ENCODE measurements at places on chromosomes 2 and 18.

- DNase-seq, result no peak
These were observed 1.8 kb downstream of the HNMT start for GRCh38 chr2:137966043-137966442.

DNA sequence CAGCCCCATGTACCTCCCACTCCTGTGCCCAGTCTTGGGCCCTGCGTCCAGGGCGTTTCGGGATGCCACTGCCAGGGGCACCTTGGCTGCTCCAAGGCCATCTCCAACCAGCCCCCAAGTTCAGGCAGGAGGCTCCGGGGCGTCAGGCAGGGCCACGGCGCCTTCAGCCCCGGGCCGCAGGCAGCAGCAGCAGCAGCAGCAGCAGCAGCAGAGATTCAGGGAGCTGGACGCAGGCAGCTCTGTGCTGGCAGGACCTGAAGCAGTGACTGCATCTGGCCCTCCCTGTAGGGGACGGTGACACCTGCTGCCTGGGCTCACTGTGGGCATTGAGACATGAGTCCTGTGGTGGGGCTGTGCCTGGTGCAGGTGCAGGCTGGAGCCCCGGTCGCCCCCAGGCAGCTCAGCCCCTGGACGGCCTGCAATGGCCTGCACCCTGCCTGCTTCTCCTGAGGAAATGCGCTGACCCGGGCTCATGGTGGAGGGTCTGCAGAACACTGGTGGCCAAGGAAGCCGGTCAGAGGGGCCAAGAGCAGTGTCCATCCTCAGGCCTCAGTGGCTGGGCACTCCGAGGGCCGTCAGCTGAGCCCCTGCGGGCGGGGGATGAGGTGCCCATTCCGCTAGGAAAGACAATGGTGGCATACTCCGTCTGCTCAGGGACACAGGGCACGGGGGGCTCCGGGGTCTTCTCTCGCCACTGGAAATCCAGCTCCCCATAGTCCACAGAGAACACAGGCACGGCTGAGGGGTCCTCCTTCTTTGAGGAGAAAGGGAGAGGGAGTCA, 8.0 kb downstream of the PDCD1 start:
- no peak for DNase-seq

DNA sequence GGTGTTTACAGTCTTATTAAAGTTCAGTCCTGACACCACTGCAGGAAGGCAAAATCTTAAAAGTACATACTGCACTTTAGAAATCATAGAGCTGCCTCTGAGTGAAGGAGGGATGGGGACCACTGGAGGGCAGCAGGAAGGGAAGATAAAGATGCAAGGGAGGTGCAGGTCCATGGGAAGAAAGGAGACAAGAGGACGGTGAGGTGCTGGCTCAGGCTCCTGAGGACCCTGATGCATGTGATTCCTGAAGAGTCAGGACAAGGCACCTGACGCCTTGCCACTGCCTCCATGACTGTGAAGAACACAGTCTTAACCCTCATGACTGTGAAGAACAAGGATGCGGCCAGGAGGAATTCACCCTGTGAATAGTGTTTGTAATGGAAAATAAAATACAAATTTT, 116.2 kb upstream of the NPAS2 start:
- DNase-seq, result no peak

GRCh38 chr2:127590386-127591190, 55.1 kb downstream of the MYO7B start:
- no peak for DNase-seq

DNA sequence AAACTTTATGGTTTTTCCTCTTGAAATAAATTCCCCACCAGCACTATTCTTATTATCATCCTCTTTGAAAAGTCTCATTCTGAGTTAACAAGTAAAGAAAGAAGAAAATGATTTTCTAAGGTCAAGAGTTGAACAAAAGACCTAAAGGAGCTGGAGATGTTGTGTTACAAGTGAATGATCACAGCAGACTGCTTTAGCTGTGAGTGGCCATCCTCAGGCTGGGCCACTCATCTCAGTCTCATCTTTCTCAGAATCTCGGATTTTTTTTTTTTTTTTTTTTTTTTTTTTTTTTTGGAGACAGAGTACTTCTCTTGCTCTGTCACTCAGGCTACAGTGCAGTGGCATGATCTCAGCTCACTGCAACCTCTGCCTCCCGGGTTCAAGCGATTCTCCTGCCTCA, 133.3 kb downstream of the CDH2 start:
- DNase-seq, result no peak

GRCh38 chr2:6653281-6653750, 212.4 kb downstream of the CMPK2 start:
- DNase-seq, result no peak

GRCh38 chr18:72808680-72809079, 59.1 kb downstream of the NETO1 start:
- no peak for DNase-seq

DNA sequence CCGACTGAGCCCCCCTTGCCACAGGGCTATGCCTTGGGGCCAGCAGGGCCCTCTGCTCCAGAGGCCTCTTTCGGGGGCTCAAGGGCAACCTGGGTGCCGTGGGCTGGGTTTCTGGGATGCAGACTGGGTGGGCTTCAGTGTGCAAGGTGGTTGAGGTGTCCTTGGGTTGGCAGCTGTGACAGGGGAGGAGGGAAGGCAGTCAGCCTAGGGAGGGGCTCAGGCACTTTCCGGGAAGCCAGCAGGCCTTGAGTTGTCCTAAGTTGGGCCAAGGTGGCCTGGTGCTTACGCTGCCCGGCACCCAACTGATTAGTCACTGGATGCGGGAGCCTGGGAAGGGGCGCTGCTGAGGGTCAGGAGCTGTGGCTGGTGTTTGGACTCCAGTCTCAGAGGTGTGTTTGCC, 199.5 kb downstream of the TWIST2 start:
- DNase-seq, result no peak

- DNase-seq, result no peak
These were observed 39.4 kb downstream of the GORASP2 start for GRCh38 chr2:170968205-170969003.

DNA sequence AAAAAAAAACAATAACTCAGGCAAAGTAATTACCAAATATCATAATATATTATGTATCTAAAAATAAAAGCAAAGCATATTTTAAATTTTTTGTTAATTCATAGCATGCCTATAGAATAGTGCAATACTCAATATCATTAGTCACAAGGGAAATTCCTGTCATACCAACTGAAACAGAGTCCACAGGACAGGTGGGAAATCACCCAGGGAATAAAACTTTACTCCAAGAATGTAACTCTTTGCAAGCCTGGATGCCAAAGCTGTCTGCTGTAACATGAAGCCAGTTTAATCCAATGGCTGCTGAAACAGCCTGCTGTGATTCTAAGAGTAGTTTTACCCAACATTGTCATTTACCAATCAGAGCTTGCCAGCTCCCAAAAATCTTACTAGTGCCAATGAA, 40.0 kb upstream of the SULT1C3 start:
- no peak for DNase-seq

DNA sequence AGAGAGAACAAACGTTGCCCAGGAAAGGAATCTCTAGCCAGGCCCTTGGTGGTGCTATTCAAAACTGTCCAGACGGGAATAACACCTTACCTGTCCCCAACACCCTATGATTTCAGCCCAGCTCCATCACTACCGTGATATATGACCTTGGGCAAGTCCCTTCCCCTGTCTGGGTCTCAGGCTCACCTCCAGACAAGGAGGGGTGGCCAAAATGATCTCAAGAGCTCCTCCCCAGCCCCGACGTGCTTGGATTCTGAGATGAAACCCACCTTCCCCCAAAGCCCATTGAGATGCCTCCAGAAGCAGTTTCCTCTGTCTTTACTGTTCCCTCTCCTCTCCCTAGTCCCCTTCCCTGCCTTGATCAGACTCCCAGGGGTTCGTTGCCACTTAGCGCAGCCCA, 1.5 kb downstream of the KCNK3 start:
- no peak for DNase-seq

- no peak for DNase-seq
These were observed 48.9 kb downstream of the CDC42EP3 start for GRCh38 chr2:37622450-37623100.

DNA sequence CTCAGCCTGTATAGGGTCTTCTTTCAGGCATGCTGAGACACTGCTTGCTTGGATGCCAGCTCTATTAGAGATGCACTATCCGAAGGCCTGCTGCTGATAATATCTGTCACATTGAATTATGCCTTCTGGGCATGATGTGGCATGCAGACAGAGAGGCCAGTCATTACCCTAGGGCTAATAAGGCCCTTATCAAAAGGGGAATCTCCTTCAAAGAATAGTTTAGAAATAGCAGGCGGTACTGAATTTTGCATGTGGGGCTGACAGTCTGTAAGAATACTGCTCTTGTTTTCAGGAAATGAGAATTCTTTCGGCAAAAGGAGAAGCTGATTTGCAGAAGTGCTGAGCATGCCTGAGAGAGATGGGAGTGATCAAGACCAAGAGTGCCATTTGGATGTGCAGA, 13.1 kb upstream of the LHCGR start:
- DNase-seq, result no peak

GRCh38 chr18:62833494-62833893, 118.2 kb downstream of the PHLPP1 start:
- no peak for DNase-seq

DNA sequence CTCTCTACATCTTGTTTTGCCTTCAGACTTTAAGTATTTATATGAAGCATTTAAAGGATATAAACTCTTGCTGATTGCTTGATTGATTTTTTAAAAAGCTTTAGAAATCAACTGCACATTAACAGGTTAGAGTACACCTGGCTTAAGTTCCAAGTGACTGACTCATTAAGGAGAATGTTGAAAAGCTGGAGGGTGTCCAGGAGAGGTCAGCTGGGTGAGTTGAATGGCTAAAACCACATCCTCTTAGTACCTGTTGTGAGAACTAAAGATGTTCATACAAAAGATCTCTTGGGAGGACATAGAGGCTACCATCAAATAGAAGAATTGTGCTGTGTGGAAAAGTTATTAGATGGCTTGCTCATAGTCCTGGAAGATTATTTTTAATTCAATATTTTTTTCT, 206.8 kb downstream of the TXNL1 start:
- DNase-seq, result no peak

DNA sequence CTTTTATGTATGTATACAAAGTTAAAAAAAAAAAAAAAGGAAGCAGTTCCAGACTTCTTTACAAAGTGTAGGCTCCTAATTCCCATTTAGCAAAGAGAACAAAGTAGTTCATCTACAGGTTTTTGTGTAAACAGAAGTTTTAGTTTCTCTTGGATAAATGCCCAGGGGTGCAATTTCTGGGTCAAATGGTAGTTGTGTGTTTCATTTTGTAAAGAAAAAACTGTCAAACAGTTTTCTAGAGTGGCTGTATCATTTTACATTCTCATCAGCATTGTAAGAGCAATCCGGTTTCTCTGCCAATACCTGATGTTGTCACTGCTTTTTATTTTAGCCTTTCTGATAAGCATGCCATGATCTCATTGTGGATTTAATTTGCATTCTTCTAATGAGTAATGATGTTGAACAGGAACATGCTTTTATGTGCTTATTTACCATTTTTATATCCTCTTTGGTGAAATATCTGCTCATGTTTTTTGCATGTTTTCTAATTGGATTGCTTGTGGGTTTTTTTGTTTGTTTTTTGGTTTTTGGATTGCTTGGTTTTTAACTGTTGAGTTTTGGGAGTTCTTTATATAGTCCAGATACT, 16.6 kb upstream of the PSME4 start:
- DNase-seq, result no peak

DNA sequence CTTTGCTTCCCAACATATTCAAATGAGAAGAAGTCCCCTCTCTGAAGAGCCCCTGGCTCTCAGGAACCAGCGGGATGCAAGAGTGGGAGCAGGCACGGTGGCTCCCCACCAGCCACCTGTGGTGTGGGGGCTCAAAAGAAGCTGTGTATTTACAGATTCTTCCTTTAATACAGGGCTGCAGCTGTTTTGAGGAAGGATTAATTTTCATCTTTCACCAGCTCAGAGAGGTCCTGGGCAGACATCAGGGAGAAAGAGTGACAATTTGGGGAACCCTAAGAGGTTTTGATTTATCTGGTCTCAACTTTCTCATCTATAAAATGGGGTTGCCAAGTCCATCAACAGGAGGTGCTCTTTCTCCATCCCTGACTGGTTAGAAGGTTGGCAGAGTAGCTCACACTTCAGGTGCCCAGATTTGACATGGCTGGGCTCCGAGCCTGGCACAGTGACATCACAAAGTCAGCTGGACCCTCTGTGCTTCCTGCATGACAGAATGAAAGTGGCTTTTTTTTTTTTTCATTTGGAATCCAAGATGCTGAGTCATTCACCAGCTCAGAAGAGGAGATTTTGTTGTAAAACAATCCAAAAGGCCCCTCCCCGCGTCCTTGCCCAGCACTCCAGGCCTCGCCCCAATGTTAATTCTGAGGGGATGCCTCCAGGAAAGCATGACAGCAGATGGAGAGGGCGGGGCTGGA, 15.5 kb upstream of the SIX2 start:
- DNase-seq, result no peak

DNA sequence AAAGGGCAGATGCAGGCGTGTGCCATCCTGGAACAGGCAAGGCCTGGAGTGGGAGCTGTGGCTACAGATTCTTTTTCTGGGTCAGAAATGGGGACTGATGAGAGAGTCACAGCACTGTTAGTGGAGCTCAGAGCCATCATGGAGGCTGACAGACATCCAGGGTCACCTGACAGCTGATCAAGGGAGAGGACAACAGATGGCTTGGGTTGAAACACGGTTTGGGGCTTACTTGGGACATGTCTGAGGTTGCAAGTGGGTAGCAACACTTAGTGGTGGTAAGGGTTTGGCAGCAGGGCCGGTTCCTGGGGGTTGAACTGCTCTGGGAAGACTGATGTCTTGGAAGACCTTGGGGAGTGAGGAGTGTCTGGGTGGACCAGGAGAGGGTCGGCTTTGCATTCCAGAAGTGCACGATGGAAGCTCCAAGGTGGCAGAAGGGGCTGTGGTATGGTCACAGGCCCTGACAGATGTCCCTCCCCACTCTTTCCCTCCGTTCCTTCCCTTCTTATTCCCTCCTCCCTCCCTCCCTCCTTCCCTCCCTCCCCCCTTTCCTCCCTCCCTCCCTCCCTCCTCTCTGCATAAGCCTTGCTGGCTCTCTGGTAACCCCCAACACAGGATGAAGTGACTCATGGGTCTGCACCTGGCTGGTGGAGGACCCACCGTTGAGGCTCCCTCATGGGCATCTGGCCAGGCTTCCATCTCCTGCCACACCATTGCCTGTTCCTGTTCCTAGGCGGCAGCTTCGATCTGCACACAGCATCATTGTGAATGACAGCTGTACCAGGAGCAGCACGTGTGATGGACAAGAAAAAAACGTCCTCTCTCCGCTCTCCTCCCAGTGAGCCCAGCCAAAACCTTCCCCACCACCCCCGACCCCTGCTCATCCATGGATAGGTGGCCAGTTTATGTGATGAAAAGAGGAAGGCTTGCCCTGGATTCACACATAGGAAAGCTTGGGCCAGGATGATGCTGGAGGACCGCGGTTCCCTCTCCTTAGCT, 63.8 kb upstream of the RPL31 start:
- DNase-seq, result no peak

DNA sequence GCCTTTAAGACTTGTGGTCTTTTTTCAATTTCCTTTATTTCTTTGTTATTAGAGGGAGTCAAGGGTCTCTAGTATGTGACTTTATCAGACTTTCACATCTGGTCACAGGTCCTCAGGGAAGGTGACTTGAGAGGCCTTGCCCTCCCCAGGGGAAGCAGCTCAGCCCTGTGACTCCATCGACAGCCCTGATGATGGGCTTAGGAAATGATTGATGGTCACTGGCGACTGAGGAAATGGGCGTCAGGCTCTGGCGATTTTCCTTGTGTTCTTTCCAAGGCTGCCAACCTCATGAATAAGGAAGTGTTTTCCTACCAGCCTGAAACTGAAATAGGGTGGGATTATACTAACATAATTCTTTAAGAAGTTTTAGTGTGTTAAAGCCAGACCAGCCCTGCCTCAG, 21.1 kb downstream of the SERPINE2 start:
- no peak for DNase-seq

GRCh38 chr2:121796239-121796638, 40.8 kb downstream of the TSN start:
- DNase-seq, result no peak

- DNase-seq, result no peak
These were observed 856.3 kb upstream of the SALL3 start for GRCh38 chr18:78123144-78123909.
